Mucosa of gallbladder (tissue), 1 donor: ENCODE measurements at places on chromosomes 2 and 18. TPM values are rescaled to one million over a fixed set of nuclear protein-coding genes. Genes with fewer than 3 reads are reported as not detected.
A peak's percentile ranks its signal among the peaks of the same experiment; 100 is the strongest.

DNA sequence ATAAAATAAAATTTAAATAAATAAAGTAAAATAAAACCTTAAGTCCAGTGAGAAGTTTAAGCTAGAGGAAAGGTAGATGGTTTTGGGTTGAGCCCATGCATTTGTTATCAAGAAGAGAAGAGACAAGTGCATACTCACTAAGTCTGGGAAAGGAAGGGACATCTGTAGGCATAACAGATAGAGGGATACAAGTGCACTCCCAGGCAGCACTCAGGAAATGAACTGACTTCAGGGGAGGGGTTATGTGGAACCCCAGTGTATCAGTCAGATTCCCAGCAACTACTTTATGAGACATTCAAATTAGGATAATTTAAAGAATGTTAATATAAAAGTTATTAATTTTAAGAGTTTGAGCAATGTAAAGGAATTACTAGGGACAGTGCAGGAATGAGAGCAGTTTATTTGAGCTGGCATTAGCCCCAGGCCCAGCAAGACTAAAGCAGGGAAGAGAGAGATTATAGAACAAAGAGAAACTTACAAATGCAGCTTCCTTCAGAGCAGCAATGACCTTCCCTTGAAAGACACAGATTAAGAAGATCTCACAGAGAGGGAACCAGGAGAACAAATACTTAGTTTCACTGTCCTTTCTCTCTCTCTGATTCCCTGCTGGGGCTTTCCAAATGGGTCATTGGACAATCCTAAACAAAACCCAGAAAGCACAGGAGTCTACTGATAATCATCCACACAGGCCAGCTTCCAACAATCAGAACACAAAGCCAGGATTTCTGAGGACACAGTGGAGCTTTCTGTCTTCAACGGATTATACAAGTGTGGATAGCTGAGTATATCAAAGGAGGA lies 109.7 kb downstream of the ERBB4 start:
- no peak for DNase-seq

DNA sequence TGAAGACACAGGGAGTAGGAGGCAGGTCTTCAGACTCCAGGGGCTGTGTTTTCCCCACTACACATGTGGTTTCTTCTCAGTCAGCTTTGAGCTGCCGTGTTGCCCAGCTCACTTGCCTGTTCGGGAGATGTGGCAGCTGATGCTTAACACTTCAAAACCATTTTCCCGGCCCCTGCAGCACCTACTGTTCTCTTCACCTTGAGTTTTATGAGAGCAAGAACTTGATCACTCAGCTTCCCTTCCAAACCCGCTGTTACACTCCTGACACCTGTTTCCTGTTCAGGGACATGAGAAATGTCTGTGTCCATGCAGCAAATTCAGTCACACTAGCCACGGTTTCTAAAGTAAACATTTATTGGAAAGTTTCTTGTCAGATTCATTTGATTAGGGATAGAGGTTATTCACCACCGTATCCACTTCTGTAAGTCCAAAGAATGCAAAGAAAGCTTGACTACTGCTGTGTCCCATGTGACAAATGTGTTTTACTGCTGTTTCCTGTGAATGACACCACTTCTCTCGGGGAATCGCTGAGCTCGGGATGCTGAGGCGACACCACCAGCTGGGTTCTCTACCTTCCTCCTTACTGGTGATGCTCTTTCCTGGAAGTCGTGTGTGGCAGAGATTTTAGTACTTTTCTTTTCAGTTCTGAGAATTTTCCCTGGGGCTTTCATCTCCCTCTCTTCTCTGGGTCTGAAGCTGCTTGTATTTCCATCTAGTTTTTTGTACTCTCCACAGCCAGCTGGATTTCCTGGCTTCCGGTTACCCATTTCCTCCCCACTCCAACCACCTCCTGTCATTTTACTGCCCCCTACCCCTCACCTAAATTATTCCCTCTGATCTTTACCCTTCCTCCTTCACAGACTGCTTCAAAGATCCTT lies 91.7 kb downstream of the KLF7 start:
- DNase-seq, result no peak

Gene CFAP65
- 0.29 TPM for total RNA-seq

- no peak for DNase-seq
These were observed 114.8 kb upstream of the SERTAD2 start for GRCh38 chr2:64768491-64769005.

- DNase-seq, result peak; percentile 9
These were observed 162.0 kb downstream of the RTP5 start for GRCh38 chr2:242031481-242032019.

DNA sequence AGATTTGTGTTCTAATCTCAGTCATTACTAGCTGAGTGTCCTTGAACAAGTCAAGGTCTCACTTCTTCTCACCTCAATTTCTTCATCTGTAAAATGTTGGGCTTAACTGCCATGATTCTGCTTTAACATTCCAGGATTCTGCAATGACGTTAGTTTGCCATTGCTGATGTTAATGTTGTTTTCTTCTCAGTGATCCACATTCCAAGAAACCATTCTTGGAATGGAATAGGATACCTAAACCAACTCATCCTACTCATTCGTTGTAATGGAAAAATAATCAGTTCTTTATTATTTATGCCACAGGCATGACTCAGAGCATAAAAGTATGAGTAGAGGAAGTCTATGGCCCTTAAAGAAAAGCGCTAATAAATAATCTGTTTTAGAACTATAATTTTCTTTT lies 140.2 kb upstream of the ETAA1 start:
- no peak for DNase-seq

Gene GAD1
- not detected for total RNA-seq

DNA sequence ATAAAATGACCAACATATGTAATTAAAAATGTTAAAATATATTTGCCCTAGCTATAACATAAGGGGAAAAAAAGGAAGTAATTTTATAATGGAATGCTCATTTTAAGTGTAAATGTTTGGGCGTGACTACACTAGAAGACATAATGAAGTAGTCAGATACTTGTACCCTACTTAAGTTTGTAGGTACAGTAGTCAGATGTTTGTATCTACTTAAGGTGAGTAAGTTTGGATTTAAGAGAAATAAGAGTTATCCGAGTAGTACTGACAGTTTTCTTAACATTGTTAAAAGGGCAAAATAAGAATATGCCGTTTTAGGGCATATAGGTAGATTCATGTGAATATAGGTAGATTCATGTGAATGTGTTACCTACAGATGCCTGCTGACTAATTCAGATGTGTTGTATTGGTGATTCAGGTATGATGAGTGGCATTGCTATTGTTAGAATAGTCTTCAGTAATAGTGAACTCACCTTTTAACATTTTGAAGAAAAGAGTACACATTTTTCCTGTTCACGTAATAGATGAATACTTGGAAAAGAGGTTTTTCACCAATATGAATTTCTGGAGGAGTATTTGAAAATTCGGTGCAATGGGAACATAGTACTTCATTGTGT lies 14.9 kb downstream of the VAPA start:
- DNase-seq, result no peak

Gene UGT1A4
- 5.2 TPM for total RNA-seq
